ENCODE measurements at places on chromosomes 4 and X.

DNA sequence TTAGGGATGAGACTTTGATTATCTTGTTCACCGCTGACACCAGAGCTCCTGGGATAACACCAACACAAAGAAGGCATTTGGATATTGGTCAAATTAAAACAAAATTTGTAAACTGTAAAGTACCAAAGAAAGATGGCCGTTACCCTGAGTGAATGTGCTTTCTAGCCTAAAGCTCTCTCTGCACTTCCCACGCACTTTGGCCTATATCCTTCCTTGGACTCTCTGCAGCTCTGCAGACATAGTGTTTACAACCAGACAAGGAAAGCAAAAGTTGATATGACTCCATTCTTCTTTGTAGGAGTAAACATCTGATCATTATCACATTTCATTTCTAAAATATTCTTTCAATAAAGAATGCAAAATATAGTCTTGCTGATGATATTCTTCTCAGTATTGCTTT is 44.8 kb upstream of the PITX2 start:
- no peak for ATAC-seq

DNA sequence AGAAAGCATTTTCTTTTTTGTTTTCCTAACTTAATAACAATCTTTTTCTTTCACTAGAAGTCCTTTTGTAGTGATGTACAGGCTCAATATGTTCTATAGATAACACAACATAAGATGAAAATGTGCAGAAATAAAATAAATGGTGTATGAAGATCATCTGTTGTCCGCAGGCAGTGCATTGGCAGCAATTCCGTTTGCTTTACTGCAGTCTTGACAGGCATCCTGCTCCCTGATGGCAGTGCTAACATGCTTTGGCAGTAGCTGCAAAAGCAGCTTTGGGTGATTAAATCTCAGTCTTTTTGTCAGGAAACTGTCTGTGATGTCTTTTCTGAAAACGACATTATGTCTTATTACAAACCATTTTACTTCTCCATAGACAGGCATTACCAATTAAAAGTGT is 131.4 kb downstream of the TRAM1L1 start:
- peak; percentile 40 for ATAC-seq

- no peak for ATAC-seq
Observed at GRCh38 chr4:93918856-93919255, 90.3 kb downstream of the ATOH1 start.

GRCh38 chr4:89324671-89325070 is 17.1 kb upstream of the GPRIN3 start:
- no peak for ATAC-seq

GRCh38 chrX:8390771-8391170 is 73.9 kb upstream of the VCX3B start:
- no peak for ATAC-seq

GRCh38 chr4:38539501-38539900 is 124.5 kb upstream of the KLF3 start:
- ATAC-seq = no peak

GRCh38 chrX:116462822-116463221 is at the start of gene CT83:
CT83 (minus strand) TSS chrX:116462976; CDS start chrX:116462856, 120 bp downstream.
- ATAC-seq = no peak

GRCh38 chrX:153727123-153727931 is 2.7 kb downstream of the ABCD1 start:
- peak; percentile 0 for ATAC-seq

GRCh38 chr4:73443224-73443623 is 7.2 kb downstream of the AFP start:
- ATAC-seq = no peak

- ATAC-seq = no peak
Observed at GRCh38 chrX:69988955-69989394, 60.8 kb downstream of the AWAT2 start.

DNA sequence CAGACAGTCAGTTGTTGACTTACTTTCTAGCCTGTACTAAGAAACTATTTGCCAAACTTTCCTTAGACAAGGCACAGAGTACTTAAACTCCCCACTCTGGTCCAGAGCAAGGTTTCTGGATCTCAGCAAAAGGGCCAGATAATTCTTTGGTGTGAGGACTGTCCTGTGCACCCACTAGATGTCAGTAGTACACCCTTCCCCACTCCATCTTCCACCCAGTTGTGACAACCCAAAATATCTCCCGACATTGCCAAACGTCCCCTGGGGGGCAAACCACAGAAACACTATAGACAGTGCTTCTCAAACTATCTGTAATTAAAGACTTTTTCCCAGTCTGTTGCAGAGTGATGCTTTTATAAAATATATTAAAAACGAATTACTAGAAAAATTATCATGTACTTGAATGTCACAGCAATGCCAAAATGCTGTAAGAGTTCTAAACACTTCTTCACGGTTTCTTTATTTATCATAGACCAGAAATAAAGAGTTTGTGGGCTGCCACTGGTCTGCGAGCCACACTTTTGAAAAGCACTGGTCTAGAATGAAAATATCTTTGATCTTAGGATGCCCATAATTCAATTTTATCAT is 203.5 kb downstream of the PRDM5 start:
- ATAC-seq = peak; percentile 98

DNA sequence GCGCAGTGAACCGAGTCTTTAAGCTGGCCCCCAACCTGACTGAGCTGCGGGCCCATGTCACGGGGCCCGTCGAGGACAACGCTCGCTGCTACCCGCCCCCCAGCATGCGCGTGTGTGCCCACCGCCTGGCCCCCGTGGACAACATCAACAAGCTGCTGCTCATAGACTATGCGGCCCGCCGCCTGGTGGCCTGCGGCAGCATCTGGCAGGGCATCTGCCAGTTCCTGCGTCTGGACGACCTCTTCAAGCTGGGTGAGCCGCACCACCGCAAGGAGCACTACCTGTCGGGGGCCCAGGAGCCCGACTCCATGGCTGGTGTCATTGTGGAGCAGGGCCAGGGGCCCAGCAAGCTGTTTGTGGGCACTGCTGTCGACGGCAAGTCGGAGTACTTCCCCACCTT is 2.2 kb downstream of the PLXNA3 start:
- no peak for ATAC-seq

DNA sequence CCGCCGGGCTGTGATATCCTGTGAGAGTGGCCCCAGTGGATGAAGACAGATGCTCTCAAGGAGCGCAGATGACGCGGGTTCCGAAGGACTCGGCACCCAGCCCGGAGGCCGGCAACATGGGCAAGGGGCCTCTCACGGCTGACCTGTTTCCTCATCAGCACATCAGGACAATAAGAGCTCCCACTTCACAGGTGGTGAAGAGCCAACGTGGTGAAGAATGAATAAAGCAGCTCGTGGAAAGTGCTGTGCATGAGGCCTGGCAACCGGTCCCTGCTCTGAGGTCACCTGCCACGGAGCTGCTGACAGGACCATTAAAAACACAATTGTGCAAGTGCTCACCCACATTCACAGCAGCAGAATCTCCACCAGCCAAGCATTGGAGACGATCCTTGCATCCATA is 22.9 kb downstream of the ABLIM2 start:
- no peak for ATAC-seq

DNA sequence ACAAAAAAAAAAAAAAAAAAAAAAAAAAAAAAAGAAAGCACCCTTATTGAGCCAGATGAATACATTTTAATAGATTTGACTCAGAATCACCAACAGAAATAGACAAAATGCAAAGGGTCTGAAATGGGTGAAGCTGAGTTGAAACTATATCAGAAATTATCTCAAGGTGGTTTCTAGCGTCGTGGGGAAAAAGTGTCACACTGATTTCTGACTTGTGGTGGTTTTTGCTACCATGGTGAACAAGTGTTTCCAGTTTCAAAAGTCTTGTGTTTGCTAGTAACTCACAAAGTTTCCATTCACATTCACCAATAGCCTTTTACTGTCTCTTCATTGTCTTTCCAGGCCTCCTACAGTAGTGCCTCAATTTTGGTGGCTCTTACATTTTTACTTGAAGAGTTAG is 135.5 kb downstream of the ARHGAP24 start:
- ATAC-seq = no peak
